ENCODE measurements at places on chromosomes 3 and 15. TPM values are rescaled to one million over a fixed set of nuclear protein-coding genes. Genes with fewer than 3 reads are reported as not detected.

The IQCF5 gene
- not detected for total RNA-seq

DNA sequence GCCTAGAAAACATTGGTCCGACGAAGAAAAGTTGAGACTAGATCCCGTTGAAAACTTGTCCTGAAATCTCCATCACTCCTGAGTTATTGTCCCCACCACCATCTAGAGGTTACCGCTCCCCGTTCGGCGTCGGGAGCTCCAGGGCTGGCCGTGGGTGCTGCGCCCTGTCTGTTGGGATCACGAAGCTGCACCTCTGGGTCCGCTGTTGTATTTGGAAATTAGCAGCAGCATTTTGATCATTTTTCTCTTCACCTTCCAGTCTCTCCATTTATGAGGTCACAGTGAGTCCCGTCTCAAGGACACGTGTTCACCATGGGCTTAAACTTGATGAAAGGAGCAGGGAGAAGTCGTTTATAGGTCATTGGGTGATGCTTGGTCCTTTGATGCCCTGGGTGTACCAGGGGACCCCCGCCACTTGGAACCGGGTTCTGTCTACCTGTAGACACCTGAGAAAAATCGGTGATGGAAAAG, 565 bp downstream of the MANF start:
- peaks cover 23% of the 10 kb centered on the region for H3K36me3 ChIP-seq
- DNase-seq = peak; percentile 38

GRCh38 chr15:56989411-56989924, 71.0 kb downstream of the TCF12 start:
- DNase-seq = no peak
- peaks cover 52% of the 10 kb centered on the region for H3K4me1 ChIP-seq
- no peak overlapping the region for H3K4me3 ChIP-seq

The MYL3 gene
- total RNA-seq = not detected

DNA sequence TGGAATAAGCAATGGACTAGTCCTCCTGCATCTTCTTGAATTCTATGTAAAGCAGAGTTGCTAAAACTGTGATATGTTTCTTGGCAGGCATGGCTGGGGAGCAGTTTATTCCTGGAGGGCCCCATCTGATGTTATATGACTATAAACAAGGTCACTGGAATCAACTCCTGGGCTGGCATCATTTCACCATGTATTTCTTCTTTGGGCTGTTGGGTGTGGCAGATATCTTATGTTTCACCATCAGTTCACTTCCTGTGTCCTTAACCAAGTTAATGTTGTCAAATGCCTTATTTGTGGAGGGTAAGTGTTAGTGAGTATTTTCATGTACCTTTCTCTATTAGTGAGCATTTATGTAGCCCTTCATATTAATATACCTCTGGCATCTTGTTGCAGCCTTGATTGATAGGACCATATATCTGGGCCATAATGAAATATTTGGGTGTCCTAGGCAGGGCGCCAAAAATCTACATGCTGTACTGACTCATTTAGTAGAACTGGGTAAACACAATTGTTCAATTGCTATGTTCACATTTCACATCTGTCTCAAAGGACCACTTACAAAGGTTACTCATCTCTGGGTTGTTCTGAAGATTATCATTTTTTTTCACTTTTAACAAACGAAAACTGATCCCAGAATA, 52.6 kb upstream of the ADGRG7 start:
- no peaks in the 10 kb centered on the region for H3K36me3 ChIP-seq
- no peak overlapping the region for H3K27ac ChIP-seq
- H3K4me3 ChIP-seq = no peak overlapping the region
- DNase-seq = no peak

GRCh38 chr3:168327856-168328255, 232.1 kb upstream of the GOLIM4 start:
- no peak overlapping the region for H3K27ac ChIP-seq
- H3K4me3 ChIP-seq = no peak overlapping the region
- no peaks in the 10 kb centered on the region for H3K4me1 ChIP-seq
- peak; percentile 52 for DNase-seq
- H3K27me3 ChIP-seq = no peaks in the 10 kb centered on the region
- H3K36me3 ChIP-seq = no peaks in the 10 kb centered on the region

The HRH1 gene
- total RNA-seq = 2.8 TPM

GRCh38 chr3:120468635-120469295, 18.0 kb upstream of the FSTL1 start:
- H3K4me3 ChIP-seq = no peak overlapping the region
- no peaks in the 10 kb centered on the region for H3K4me1 ChIP-seq
- H3K27me3 ChIP-seq = no peaks in the 10 kb centered on the region
- H3K36me3 ChIP-seq = no peaks in the 10 kb centered on the region
- no peak for DNase-seq

DNA sequence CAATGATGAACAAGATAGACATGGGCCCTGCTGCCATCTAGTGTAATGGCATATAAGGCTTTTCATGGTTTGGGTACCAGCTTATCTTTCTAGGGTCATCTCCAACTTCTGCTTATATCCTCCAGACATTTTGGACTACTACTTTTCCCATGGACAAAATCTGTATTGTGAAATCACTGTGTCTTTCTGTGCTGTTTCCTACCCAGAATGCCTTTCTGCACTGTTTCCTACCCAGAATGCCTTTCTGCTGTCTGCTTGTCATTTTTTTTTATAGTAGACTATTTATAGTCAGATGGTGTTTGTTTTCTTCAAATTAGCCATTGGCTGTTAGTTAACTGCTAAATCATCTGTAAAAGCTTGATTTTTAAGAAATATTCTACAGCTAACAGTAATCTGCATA, 20.1 kb downstream of the VPS8 start:
- no peak for DNase-seq
- H3K4me3 ChIP-seq = no peak overlapping the region
- H3K4me1 ChIP-seq = no peaks in the 10 kb centered on the region
- H3K27ac ChIP-seq = no peak overlapping the region
- H3K27me3 ChIP-seq = no peaks in the 10 kb centered on the region

DNA sequence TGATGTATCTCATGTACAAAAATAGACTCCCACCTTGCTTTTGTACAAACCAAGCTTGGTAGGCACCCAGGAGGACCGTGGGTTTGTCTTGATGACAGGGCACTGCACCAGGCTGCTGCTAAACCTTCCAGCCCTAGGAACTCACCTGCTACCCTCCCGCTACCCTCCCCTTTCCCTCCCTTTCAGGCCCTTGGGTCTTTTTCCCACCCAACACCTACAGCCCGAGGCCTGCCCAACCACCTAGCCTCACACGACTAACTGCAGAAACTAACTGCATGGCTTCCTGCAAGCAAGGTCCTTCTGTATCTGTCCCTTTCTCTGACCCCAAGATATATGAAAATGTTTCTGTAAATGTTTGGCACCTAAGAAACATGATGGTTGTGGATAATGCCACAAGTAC, 11.1 kb downstream of the PPM1M start:
- no peak overlapping the region for H3K4me3 ChIP-seq
- no peaks in the 10 kb centered on the region for H3K27me3 ChIP-seq
- H3K36me3 ChIP-seq = peaks cover 100% of the 10 kb centered on the region
- H3K27ac ChIP-seq = no peak overlapping the region

DNA sequence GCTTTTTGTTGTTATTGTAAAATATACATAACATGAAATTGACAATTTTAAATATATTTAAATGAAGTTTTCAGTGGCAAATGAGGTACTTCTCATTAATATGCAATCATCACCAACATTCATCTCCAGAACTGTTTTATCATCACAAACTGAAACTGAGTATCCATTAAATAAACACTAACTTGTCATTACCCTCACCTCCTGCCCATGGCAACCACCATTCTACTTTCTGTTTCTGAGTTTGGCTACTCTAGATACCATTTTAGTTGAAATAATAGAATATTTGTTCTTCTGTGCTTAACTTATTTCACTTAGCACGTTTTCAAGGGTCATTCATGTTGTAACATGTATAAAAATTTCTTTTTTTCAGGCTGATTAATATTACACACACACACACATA, 834.3 kb downstream of the PLOD2 start:
- H3K27me3 ChIP-seq = no peaks in the 10 kb centered on the region
- no peak for DNase-seq
- H3K4me1 ChIP-seq = no peaks in the 10 kb centered on the region

Data from stomach (tissue), 19 donors.